EH (cell line): ENCODE measurements at places on chromosomes 2 and 18.

DNA sequence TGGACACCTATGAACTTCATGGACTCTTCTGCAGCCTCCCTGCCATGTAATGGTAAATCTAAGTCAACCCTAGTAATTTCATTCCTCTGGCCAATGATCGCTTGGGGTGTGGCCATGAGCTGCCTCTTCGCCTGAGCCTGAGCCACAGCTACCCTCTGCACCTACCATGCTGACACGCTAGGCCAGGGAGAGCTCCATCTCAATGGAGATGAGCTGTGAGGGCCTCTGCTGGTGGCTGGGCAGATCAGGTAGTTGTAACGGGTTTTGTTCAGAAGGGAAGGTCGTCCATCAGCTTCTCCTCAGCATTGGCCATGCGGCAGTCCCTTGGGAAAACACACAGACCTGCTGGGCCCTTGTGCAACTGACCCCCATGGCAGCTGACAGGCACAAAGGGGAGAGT, 24.4 kb downstream of the MPHOSPH10 start:
- peak; percentile 13 for DNase-seq

DNA sequence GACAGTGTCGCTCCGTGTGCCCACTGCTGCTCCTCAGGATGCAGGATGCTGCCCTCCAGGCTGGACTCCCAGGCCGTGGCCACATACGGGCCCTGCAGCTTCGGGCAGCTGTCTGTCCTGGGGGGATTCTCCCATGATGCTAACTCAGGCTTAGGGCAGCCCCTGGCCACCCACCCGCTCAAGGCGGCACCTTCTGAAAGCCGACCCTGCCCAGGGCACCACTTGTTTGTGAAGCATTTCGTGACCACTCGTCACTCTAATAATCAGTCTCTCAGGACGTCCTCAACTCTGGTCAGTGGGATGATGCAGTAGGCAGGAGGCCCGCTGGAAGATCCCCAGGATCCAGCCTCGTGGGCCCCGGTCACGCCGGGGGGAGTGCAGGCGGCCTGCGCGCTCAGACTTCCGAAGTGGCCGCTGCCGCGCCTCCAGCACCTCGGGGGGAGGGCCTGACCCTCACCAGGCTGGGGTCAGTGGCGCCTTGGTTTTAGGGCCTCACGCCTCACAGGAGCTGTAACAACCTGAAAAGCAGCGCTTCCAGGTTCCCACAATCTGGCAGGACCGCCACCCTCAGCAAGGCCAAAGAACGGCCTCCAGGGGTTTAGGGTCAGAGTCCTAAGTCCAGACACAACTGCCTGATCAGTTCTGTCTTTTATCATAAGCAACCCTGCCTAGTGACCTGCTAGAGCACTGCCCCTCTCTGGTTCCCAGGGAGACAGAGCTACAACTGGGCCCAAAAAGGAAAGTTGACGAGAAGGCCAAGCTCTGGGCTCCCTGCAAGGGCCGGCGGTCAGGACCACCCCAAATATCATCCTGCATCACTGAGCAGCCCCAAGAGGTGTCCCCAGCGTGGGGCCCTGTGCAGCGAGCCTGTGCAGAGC, 53.0 kb downstream of the EIPR1 start:
- no peak for DNase-seq

GRCh38 chr2:133972786-133973185, 281.1 kb upstream of the MGAT5 start:
- peak; percentile 84 for DNase-seq

- DNase-seq: peak; percentile 40
Observed at GRCh38 chr18:58394046-58394445, 234.8 kb downstream of the ALPK2 start.

GRCh38 chr2:64770781-64771334, 117.1 kb upstream of the SERTAD2 start:
- DNase-seq: peak; percentile 91

DNA sequence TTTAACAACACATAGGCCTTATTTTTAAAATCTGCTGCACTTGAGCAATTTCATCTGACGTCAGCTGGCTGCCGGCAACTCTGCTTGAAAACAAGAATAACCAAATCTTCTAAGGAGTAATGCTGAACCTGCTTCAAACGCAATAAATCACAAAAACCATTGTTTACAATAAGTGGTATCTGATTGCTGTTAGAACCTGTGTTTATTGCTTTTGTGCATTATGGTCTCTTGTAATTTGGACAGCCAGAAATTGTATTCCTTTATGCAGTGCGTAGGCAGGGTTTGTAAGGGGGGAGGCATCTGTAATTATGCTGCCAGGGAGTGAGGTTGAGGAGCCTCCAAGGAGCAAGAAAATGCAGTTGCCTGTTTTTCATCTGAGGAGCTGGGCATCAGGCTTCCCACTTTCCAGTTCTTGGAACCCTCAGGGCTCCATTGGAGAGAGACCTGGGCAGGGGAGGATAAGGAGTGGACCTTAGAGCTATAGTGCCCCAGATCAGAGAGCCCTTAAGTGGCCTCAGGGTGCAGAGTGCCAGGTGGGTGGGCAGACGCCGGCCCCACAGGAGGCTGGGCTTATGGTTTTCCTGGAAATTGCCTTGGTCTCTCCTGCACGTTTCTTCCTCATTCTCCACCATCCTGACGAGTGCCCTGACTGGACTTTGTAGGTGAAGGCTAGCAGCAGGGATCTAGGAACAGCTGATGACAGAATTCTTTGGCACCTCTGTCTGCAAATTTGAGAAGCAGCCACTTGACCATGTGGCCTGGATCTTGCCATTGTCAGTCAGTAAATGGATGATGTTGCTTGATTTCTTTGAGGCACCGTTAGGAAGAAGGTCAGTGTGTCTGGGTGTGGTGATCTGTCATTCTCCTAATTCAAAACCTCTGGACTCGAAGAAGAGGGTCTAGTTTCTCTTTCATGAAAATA, 129.2 kb downstream of the KLHL29 start:
- no peak for DNase-seq

GRCh38 chr2:105427485-105427884, 28.6 kb upstream of the FHL2 start:
- DNase-seq: no peak

DNA sequence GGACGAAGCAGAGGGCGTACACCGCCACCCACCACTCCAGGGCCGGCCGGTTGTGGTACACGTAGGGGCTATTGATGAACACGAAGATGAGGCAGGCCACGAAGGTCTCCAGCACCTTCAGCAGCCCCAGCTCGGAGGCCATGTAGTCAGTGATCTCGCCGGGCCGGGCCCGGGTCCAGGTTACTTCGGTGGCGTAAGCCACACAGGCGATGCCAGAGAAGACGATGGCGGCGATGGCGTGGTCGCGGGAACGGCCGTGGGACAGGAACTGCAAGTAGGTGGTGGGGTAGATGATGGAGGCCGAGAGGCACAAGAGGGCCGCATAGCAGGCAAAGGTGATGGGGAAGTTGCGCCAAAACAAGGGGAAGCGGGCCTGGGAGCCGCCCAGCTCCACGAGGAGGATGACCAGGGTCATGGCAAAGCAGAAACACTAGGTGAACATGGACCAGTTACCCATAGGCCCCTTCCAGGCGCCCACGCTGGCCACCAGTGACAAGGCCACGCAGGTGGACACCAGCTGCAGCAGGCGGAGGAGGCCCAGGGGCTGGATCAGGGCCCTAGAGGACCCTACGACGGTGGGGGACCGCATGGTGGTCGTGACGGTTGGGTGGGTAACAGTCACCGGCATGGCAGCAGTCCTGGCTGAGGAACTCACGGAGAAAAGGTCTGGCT, 128.4 kb upstream of the FAM98A start:
- DNase-seq: no peak

DNA sequence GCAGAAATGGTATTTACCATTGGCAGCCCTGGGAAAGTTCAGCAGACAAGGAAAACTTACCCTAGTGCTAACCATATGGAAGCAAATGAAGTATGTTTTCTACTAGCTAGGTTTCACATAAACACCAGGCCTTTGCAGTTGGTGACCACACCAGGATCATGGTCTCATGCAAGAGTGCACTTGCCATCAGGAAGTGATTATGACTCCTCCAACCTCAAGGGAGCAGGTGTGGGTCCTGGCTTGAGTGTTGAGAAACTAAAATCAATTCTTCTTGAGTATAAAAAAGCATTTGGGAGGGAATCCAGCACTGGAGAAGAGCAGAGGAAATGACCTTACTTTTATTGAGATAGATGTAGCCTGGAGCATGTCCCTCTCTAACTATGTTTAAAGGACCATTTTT, 56.8 kb upstream of the SPAG16 start:
- no peak for DNase-seq

DNA sequence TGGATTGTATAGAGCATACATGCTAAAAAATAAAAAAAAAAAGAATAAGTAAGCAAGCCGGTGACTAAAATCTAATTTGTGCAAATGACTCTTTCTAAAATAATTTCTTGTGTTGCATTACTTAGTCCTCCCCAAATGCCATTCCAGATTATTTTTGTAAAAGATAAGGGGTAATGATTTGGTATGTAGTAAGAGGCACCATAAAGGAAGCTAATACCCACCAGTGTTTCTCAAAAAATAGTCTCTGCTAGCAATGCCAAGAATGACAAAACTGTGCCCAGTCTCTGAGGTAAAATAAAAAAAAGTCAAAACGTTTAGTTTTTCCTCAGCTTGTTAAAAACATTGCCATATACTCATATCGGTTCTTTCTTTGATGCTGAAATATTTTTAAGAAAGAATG, 2.7 kb downstream of the METTL5 start:
- DNase-seq: peak; percentile 20

- DNase-seq: no peak
Observed at GRCh38 chr2:239321596-239322415, 79.0 kb downstream of the HDAC4 start.

GRCh38 chr18:39841482-39842365, 2113.3 kb upstream of the PIK3C3 start:
- DNase-seq: peak; percentile 69

GRCh38 chr2:188765522-188766470, 208.4 kb upstream of the COL3A1 start:
- DNase-seq: peak; percentile 83

DNA sequence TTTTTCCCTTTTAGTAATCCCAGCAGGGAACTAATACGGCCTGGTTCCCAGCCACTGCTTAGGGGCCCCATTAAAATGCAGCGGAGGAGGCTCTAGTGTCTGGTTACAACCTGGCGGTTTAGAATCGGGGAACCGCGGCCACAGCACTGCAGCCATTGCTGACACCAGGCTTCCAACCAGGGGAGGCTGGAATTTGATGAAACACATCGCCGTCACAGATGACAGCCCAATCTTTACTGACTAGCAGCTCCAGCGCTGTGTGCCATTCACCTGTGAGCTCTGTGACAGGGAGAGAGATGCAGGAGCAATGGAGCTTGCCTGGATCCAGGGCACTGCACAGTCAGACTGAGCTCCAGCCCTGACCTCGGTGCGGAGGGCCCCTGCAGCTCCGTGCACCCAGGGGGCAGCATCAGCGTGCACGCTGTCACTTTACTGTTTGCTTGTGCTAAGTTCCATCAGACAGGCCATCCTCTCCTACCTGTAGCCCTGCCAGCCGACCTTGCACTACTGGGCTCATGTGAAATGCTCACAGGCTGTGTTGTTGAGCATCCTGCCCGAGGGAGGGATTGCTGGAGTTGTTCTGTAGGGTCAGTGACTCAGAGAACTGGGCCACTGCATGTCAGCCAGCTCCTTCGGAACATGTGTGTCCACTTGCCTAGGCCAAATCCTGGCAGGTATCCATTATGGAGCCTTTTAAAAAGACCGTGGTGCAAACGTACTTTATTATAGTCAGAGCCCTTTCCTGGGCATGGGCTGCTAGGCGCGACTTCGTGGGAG, 203.5 kb downstream of the SEPTIN10 start:
- DNase-seq: peak; percentile 32

- peak; percentile 97 for DNase-seq
Observed at GRCh38 chr2:180040146-180040925, 33.2 kb upstream of the CWC22 start.

DNA sequence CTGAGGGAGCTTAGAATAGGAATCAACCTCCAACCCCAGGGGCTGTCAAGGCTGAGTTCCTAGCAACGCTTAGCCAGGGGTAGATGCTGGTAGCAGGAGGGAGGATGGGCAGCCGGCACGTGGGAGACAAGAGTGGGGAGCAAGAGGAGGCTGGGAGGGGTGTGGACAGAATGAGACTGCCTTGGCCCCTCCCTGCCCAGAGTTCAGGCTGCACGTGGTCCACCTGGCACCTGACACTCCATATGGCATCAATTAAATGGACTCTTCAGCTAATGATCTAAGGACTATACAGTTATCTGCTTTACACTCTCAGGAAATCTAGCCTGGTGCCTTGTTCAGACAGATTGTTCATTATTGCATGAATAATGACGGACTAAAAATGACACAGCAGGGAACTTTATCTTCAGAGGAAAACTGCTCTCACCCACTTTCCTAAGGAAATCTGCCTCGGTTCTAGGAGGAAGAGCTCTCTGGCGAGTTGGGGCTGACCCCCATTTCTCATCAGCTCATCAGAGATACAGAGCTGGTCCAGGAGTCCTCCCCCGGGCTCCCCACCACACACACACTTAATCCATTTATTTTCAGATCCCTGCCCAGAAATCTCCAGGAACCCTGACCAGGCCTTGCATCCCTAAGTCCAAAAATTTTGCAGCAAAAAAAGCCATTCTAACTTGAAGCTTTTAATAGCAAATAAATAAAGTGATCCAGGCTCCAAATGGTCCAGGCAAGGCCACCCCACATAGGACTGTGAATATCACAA, 102.1 kb upstream of the CDC42EP3 start:
- no peak for DNase-seq

GRCh38 chr2:159905926-159906714, 108.1 kb upstream of the CD302 start:
- DNase-seq: no peak

DNA sequence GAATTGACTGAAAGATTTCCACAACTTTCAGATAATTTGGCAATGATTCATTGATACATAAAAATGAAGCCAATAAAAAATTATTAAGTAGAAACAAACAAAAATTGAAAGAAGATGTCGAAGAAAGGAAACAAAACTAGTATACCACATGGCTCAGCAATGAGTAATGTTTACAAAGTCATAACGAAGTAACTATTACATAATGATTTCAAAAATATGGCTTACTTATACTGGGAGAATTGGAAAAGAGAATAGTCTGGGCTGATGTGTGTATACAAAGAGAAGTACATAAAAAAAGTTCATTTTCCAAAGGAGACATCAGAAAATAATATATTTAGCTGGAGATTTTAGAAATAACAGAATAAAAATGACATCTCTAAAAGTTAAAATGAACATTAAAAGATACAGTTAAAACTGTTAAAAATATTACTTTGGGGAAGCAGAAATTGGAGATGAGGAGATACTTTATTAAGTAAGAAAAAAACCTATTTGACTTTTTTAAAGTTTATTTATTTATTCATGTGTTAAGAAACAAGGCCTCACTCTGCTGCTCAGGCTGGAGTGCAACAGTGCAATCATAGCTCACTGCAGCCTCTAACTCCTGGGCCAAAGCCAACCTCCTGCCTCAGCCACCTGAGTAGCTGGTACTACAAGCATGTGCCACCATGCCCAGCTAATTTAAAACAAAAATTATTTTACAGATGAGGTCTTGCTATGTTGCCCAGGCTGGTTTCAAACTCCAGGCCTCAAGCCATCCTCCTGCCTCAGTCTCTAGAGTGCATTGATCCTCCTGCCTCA, 409.7 kb upstream of the PIK3C3 start:
- DNase-seq: no peak
